Hepatic stellate cell (primary cell): ENCODE measurements at places on chromosomes 7 and 10.

- DNase-seq, result no peak
Observed at GRCh38 chr7:114923403-114923713, 1.5 kb downstream of the MDFIC start.

DNA sequence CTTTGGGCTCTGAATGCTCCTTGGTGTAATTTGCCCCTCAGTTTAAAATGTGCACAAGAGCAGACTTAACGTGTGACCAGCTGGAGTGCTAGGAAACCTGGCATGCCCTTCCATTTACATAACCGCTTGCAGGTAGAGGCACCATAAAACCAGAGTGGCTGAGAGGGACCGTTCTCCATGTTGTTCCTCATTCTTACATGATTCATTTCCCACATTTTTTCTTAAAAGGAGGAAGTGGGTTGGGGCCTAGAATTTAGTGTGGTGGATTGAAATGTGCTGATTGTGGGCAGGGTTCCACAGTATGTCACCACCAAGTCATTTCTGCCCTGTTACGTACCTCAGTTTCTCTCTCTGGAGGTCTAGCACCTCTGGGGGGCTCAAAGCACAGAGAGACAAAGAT is 375.8 kb upstream of the VSTM2A start:
- no peak for DNase-seq

DNA sequence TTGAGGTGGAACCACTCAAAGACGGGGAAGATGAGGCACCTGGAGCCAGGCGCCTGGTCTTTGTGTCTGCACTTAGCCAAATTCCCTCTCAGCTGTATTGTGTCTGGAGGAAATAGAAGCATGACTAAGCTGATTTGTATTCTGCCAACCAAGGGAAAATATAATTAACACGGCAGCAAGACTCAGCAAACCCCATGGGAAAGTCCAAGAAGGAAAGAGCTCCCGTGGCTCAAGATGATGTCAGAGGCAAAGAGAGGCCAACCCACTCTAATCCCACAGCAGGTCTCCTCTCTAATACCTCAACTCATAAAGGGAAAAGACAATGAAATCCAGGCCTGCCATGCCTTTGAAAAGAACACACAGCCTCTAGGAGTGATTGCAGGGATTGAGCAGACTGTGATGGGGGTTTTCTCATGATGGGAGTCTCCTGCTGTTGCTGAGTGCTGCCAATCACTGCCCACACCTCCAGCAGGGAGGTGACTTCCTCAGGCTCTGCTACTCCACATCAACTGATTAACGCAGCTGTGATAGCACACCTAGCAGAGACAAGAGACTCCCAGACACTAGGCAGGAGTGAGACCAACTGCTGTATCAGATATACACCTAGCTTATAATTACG is 255.5 kb upstream of the C7orf33 start:
- no peak for DNase-seq

DNA sequence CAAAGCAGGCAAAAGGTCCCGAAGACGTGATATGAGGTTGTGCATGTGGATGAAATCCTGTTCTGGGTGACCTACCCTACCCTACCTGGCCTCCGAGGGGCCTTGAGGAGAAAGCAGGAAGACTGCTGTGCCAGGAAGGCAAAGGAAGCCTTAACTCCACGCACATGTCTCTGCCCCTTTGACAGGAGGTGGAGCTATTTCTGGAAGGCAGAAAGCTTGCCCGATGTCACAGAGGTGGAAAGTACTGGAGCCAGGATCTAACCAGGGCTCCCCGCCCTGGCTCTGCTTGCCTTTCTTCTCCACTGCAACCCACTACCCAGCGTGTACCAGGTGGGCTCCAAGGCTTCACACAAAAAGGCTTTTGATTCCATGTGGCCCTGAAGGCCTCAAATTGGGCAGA is 66.4 kb upstream of the DDC start:
- DNase-seq, result no peak

- DNase-seq, result peak; percentile 22
Observed at GRCh38 chr7:76358011-76358480, 745 bp downstream of the YWHAG start.

DNA sequence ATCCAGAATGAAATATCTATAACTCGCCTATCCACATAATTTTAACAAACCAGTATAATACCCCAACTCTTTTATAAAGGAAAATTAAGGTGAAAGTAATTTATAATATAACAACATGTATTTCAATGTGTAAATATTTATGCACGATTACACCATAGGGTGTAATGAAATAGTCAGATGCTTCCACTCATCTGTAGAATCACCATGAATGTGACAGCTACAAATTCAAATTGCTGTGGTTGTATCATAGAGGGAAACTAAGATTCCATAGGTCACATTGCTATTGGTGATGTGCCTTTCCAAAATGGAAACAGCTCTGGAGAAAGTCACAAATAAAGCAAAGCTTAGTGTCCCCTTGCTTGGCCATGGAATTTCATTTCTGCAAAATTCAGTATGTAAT is 95.7 kb downstream of the CPED1 start:
- no peak for DNase-seq

- no peak for DNase-seq
Observed at GRCh38 chr7:108535257-108535656, 9.3 kb upstream of the PNPLA8 start.

DNA sequence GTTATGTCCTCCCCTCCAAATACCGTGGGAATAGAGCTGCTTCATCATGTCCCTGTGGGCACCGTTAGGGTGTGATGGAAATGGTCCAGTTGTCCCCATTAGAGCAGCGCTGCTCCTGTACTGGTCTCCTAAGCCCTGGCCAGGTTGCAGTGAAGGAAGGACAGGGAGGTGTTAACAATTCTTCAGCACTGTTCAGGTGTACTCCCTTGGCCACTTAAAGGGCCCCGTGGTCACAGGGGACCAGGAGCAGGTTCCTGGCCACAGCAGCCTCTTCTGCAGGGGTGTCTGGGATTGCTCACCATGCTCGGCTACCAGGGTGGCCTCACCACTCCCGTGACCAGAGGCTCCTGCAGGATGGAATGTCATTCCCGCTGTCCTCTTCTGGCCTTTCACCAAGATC is 65.8 kb downstream of the MINDY4 start:
- DNase-seq, result no peak

- DNase-seq, result no peak
Observed at GRCh38 chr10:17236468-17237148, 8.6 kb downstream of the VIM start.

- no peak for DNase-seq
Observed at GRCh38 chr10:119176166-119176565, 2.4 kb downstream of the PRDX3 start.

GRCh38 chr10:43982250-43982649 is 333.6 kb upstream of the ZNF32 start:
- DNase-seq, result no peak

DNA sequence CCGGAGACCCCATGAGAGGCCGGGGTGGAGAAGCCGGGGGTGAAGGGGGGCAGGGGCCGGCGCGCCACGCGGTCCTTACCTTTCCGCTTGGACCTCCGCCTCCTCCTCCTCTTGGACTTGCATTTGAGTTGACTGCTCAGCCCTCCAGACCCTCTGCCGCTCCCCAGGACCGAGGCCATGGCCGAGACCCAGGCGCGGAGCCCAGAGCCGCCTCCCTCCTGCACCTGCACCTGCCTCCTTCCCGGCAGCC is 428 bp downstream of the ADARB2 start:
- DNase-seq, result no peak

GRCh38 chr7:73613954-73614735 is 10.2 kb downstream of the MLXIPL start:
- no peak for DNase-seq

GRCh38 chr10:92849234-92849525 is 860 bp downstream of the EXOC6 start:
- no peak for DNase-seq

GRCh38 chr7:98283127-98283886 is 1.8 kb downstream of the BRI3 start:
- no peak for DNase-seq

DNA sequence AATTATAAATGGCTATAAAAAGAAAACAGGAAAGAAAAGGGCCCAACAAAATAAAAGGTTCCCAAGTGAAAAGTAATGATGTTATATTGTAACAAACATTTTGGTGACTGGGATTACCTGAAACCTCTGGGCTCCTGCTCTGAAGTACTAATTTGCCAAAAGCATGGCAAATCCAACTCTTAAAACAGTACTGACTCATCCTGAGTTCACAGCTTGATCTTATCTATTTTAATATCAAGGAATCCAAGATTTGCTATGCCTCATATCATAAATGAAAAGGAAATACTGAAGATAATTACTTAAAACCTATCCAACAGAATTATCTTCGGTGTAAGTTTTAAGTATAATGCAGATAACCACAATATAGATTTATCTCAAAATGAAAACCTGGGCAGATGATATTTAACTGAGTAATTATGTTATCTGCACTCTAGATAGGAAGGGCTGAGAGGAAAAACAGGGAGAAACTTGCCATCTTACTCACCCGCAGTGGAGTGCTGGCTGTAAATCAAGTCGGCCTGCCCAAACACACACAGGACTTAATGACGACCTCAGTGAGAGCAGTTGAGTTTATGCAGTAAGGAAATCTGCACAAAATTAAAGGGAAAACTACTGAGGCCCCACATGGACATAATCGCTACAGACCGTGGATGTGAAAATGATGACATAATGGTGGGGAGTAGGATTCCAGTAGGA is 48.4 kb downstream of the MPP7 start:
- no peak for DNase-seq

DNA sequence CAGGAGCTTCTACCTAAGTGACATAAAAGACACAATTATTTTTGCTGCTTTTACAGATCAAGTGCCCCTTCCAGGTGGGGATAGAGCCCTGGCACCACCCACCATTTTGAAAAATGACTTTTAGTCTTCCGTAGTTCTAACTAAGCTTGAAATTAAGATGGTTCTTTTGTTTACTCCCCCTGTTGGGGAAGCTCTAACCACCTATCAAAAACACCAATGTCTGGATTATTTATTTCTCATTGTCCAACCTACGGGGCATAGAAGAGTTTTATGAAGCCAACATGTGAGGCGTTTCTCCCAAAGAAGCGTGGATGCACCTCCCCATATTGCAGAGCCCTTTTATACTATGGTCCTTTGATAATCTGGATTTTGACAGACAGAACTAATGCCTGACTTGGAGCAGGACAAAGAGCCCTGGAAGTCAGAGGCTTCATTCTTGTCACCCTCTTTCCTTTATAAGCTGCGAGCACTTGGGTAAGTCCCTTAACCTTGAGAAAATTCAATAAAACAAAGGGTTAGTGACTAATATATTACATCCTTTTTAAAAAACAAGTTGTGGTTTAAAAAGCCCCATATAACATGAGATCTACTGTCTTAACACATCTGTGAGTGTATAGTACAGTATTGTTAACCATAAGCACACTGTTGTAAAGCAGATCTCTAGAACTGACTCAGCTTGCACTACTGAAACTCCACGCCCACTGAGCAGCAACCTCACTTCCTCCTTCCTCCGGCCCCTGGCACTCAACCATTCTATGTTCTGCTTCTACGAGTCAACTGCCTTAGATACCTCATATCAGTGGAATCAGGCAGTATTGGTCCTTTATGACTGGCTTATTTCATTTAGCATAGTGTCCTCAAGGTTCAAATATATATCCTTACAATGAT is 67.5 kb downstream of the ATXN7L1 start:
- DNase-seq, result no peak

GRCh38 chr7:128408709-128409595 is 830 bp downstream of the IMPDH1 start:
- no peak for DNase-seq

- no peak for DNase-seq
Observed at GRCh38 chr7:47154791-47155190, 427.1 kb downstream of the TNS3 start.

- DNase-seq, result no peak
Observed at GRCh38 chr7:6651851-6652445, 14.8 kb downstream of the ZNF316 start.

DNA sequence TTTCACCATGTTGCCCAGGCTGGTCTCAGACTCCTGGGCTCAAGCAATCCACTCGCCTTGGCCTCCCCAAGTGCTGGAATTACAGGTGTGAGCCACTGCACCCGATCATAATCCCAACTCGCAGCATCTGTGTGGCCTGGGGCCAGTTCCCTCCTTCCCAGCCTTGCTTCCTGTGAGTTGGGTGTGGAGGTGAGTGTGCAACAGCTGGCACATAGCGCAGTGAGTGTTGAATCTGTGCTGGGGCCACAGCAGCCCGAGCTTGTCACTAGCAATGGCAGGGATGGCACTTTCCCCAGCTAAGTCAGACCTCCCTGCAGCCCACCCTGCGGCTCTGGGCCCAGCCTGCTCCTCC is 12.2 kb downstream of the TMEM184A start:
- DNase-seq, result no peak

DNA sequence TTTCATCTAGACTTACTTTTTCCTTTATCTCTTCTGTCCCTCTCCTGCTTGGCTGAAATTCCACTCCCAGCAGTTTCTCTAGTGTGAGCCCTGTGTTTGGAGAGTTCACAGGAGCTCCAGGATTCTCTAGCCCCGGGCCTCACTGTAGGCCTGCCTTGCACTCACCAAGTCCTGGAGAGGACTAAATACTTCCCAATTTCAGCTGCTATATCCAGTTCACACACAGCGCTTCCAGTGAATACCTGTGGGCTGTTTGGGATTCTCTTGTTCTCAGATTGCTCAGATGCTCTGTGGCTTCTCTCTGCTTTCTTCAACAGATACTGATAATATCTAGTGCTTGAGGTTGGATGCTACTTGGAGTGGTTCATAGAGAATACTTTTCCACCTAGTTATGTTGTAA is 46.0 kb downstream of the MINPP1 start:
- no peak for DNase-seq

DNA sequence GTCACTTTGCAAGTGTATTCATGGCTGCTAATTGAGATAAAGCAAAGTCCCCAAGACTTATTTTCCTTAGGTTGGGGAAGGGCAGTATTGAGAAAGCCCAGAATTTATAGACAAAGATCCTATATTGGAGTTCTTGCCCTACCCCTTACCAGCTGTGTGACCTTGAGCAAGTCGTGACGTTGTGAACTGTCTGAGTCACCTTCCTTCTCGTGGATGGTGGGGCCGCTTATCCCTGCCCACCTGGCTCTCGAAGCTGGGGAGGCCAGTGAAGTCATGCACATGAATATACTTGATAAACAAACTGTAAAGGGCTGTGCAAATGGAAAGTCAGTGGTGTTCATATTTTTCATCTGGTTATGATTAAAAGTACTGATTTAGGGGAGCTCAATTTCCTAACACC is 127.4 kb downstream of the TACC2 start:
- DNase-seq, result no peak

- DNase-seq, result no peak
Observed at GRCh38 chr7:38839851-38840250, 69.1 kb downstream of the VPS41 start.
